Glutamatergic neuron (in vitro differentiated cells): ENCODE measurements at places on chromosomes 4 and X. TPM values are rescaled to one million over a fixed set of nuclear protein-coding genes. Genes with fewer than 3 reads are reported as not detected.

Gene F11
- total RNA-seq: not detected

Gene SPANXA1
- total RNA-seq: not detected

Gene GABRQ
- 2.6 TPM for total RNA-seq

Gene NEUROG2
- total RNA-seq: 7.3 TPM

Gene DCHS2
- 97.4 TPM for total RNA-seq

Gene CCDC160
- 0.69 TPM for total RNA-seq

Gene ADAMTS3
- total RNA-seq: 0.10 TPM

Gene DMP1
- 3.0 TPM for total RNA-seq

Gene DCAF8L2
- total RNA-seq: not detected

GRCh38 chrX:78063687-78064086, 40.4 kb upstream of the PGK1 start:
- no peaks in the 10 kb centered on the region for H3K36me3 ChIP-seq
- no peak overlapping the region for H3K27ac ChIP-seq
- H3K27me3 ChIP-seq: no peaks in the 10 kb centered on the region
- no peak overlapping the region for H3K4me3 ChIP-seq
- no peaks in the 10 kb centered on the region for H3K4me1 ChIP-seq
- no peak for DNase-seq

GRCh38 chr4:140818433-140818832, 62.2 kb upstream of the TBC1D9 start:
- peak overlapping the region; percentile 50 for H3K27ac ChIP-seq
- DNase-seq: no peak
- H3K36me3 ChIP-seq: no peaks in the 10 kb centered on the region
- H3K4me1 ChIP-seq: peaks cover 6% of the 10 kb centered on the region
- H3K4me3 ChIP-seq: no peak overlapping the region

GRCh38 chr4:93183576-93183975, 645.0 kb upstream of the ATOH1 start:
- H3K27ac ChIP-seq: no peak overlapping the region
- H3K27me3 ChIP-seq: peaks cover 1% of the 10 kb centered on the region
- no peaks in the 10 kb centered on the region for H3K36me3 ChIP-seq

- H3K4me3 ChIP-seq: no peak overlapping the region
- no peak overlapping the region for H3K27ac ChIP-seq
- no peaks in the 10 kb centered on the region for H3K27me3 ChIP-seq
- peaks cover 3% of the 10 kb centered on the region for H3K4me1 ChIP-seq
- no peaks in the 10 kb centered on the region for H3K36me3 ChIP-seq
- no peak for DNase-seq
These were observed 81.1 kb downstream of the LRBA start for GRCh38 chr4:150934022-150934421.

DNA sequence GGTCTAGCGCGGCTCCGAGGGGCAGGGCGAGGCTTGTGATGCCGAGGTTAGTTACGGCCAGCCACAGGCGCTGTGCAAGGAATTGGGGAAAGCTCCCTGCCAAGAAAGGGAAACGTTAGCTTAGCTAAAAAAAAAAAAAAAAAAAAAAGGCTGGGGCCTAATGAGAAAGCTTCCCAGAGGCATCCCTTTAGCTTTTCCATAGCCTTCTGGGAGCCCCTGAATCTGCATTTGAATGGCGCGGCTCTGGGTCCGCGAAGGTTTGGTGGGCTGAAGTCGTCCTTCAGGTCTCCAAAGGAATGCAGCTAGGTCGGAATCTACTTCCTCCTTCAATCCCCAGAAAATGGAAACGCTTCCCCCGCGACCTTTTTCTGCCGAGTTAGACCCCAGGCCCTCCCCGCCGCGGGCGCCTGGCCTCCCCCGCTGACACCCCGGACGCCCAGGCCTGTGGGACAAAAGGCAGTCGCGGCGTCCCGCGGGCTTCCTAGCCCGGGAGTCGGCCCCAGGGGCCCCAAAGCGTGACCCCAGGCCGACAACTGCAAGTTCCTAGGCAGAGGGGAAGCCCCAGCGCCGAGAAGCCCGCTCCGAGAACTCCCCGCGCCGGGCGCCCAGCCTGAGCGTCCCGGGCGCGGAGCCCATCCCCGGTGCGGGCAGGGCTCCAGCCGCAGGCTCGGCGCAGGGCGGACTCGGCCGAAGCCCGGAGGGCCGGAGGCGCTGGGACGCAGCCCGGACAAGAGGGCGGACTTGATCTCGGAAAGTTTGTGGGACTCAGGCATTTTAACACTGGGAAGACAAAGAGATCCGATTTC, 605 bp upstream of the FAT1 start:
- DNase-seq: peak; percentile 53
- no peak overlapping the region for H3K27ac ChIP-seq
- peaks cover 24% of the 10 kb centered on the region for H3K27me3 ChIP-seq
- peaks cover 8% of the 10 kb centered on the region for H3K4me1 ChIP-seq
- H3K36me3 ChIP-seq: no peaks in the 10 kb centered on the region

DNA sequence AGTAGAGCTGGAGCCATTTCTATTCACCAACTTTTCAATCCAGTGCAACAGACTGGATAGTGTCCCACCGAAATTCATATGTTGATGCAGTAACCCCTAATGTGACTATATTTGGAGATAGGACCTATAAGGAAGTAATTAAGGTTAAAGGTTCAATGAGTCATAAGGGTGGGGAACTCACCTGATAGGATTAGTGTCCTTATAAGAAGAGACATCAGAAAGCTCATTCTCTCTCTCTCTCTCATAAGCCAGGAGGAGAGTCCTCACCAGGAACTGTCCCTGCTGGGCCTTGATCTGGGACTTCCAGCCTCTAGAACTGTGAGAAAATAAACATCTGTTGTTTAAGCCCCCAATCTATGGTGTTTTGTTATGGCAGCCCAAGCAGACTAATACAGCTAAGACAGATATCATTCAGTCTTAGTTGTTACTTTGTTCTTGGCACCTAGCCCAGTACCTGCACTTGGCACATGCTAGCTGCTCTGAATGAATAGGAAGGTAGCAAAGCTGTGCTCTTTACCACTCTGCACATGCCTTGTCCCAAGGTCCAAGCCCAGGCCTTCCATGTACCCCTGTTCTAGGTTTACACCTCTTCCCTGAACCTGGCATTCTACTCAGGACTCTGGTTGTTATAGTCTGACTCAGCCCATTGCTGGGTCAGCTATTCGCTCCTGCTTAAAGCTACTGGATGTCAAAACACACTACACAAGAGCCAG, 19.2 kb upstream of the BRS3 start:
- H3K4me1 ChIP-seq: no peaks in the 10 kb centered on the region
- H3K27me3 ChIP-seq: no peaks in the 10 kb centered on the region
- no peaks in the 10 kb centered on the region for H3K36me3 ChIP-seq
- H3K4me3 ChIP-seq: no peak overlapping the region

DNA sequence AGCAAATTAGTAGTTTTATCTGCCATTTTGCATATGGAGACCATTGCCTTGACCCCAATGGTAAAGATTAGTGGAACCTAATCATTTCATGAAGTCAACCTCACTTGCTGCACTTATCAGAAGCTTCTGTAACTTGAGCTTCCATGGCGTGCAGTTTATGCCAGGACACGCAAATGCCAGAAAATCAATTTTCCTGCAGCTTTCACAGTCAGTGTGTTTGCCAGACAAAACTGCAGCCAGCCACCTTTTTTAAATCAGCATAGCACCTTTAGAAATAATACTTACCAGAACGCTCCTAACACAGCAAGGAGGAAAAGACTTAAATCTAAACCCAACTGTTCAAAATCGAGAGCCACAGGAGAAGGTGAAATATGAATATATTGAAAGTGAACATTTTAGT, 265.3 kb downstream of the GRIA3 start:
- no peaks in the 10 kb centered on the region for H3K4me1 ChIP-seq
- H3K36me3 ChIP-seq: no peaks in the 10 kb centered on the region
- no peak overlapping the region for H3K27ac ChIP-seq
- DNase-seq: no peak
- H3K4me3 ChIP-seq: no peak overlapping the region

GRCh38 chr4:165631912-165632311, 241.1 kb upstream of the TLL1 start:
- H3K4me3 ChIP-seq: no peak overlapping the region
- H3K27ac ChIP-seq: no peak overlapping the region
- H3K27me3 ChIP-seq: no peaks in the 10 kb centered on the region
- H3K4me1 ChIP-seq: peaks cover 3% of the 10 kb centered on the region

- no peak for DNase-seq
- H3K36me3 ChIP-seq: no peaks in the 10 kb centered on the region
- peaks cover 16% of the 10 kb centered on the region for H3K27me3 ChIP-seq
- no peak overlapping the region for H3K4me3 ChIP-seq
- H3K4me1 ChIP-seq: peaks cover 16% of the 10 kb centered on the region
- no peak overlapping the region for H3K27ac ChIP-seq
These were observed 2.3 kb upstream of the RGS12 start for GRCh38 chr4:3290476-3290875.
